ENCODE measurements at places on chromosomes 11 and 22. TPM values are rescaled to one million over a fixed set of nuclear protein-coding genes. Genes with fewer than 3 reads are reported as not detected.

- DNase-seq, result no peak
These were observed 201.9 kb downstream of the DDX10 start for GRCh38 chr11:108866781-108867180.

- peak; percentile 42 for DNase-seq
These were observed 8.7 kb upstream of the LTO1 start for GRCh38 chr11:69683764-69684333.

- no peak for DNase-seq
These were observed 26.3 kb upstream of the VPREB1 start for GRCh38 chr22:22218302-22218701.

GRCh38 chr11:25949918-25950317 is 382.0 kb upstream of the ANO3 start:
- no peak for DNase-seq

DNA sequence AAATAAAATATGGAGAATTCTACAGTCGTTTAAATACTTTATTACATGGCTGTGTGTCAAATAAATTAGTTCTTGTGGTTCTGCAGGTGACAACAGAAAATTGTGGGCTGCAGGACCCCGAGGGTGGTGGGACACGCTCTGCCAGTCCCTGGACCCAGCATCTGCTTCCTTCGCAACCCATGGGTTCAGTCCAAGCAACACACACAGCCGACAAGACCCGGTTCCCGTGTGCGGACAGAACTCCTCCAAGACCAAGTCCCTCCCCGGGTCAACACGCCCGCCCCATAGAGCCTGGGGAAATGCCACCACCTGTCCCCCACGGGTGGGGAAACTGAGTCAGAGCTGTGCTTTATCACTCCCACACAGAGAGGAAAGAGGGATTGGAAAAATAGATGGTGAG is 238.9 kb downstream of the BRD1 start:
- no peak for DNase-seq

CCND1 gene
- 17.6 TPM for polyA plus RNA-seq

OR52I2 gene
- not detected for polyA plus RNA-seq

ESRRA gene
- polyA plus RNA-seq, result 86.6 TPM

FZD4 gene
- polyA plus RNA-seq, result 4.7 TPM

BTBD18 gene
- not detected for polyA plus RNA-seq

CADM1 gene
- 3.4 TPM for polyA plus RNA-seq
